Right hindlimb (tissue), 1 donor: ENCODE measurements at places on chromosomes 7 and 10.

GRCh38 chr7:90384433-90384832 lies 18.8 kb upstream of the CLDN12 start:
- no peak for DNase-seq

- no peak for DNase-seq
Observed at GRCh38 chr7:29017713-29018112, 59.6 kb upstream of the TRIL start.

DNA sequence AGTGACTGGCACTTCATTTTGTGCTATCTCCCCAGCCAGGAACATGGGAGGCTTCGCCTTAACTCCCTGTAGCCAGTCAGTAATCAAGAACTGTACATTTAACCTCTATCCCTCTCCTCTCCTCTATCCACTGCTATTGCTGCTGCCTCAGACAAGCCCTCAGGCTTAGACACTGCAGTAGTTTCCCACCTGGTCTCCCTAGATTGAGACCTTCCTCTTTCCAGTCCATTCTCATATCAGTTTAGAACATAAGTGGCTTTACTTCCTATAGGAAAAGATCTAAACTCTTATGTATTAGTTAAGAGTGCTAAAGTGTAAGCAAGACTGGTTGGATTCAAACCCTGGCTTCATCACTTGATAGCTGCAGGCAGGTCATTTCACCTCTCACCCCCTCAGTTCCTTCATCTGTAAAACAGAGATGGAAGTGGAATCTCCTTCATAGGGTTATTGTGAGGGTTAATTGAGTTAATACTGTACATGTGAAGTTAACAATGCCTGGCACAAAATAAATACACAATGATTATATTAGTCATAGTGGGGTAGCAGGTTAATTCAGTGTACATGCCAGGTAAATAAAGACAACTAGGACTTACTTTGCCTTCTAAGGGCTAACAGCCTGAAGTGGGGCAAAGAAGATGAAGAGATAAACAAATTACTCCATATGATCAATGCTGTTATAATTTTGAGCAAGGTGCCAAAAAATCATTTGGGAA lies 76.1 kb downstream of the ZNF277 start:
- DNase-seq: no peak

GRCh38 chr10:101779544-101780186 lies 3.6 kb downstream of the NPM3 start:
- peak; percentile 77 for DNase-seq

DNA sequence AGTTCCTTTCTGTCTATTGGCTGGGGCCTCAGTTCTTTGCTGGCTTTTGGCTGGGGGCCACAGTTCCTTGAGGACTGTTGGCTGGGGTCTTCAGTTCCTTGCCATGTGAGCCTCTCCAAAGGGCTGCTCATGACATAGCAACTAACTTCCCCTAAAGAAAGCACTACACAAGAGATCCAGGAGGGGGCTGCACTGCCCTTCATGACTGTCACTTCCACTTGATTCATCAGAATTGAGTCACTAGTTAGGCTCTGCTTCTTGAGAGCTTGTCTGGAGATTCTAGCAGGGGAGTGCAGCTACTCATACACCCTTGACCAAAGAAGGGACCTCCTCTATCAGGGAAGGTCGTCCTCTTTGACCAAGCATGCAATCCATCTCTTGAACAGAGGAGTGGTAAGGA lies 38.0 kb upstream of the MKX start:
- DNase-seq: no peak

- no peak for DNase-seq
Observed at GRCh38 chr7:143934526-143935325, at the start of gene OR2F2. TSS of gene OR2F2 (plus strand) at chr7:143935233. CDS start at chr7:143935233, 0 bp downstream.

GRCh38 chr7:30575910-30576309 lies 18.8 kb upstream of the GARS1 start:
- no peak for DNase-seq

DNA sequence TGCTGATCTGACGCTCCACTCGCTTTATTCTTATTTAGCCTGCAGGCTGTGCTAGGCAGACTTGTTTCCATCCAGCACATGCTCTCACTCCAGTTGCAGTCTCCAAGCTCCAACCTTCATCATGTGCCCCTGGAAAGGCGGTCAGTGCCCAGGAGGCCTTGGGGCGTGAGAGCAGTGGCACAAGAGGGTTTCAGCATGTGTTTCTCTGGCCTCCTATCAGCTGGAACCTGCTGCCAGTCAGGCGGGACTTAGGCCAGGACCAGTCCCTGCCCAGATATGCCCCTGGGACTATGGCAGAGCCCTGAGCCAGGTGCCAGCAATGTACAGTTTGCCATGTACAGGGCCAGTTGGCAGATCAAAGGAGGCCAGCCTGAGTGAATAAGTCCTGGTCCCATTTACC lies 330.2 kb upstream of the FZD1 start:
- no peak for DNase-seq

GRCh38 chr7:8762803-8763202 lies 329.4 kb downstream of the NXPH1 start:
- DNase-seq: no peak

DNA sequence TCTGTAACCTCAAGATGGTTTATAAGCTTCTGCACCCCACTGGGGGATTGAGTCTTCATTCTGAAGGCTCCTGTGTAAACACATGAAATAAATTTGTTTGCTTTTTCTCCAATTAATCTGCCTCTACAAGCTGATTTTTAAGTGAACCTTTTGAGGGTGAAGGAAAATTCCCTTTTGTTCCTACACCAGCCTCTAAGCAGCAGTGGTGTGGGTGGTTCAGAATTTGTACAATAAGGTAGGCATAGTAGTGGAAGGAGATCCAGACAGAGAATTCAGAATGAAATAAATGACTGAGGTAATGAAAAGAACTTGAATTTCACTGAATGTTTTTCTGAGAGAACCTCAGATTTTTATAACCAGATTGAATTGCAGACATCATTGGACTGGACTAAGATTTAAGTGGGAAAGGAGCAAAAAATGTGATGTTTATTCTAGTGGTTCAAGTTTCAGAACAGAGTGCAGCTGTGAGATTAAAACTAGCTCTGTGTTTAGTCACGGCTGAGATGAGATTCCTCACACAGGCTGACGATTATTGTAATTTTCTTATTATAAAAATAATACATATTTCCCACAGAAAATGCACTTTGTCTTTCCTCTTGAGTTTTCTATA lies 1162.2 kb downstream of the TYW1 start:
- DNase-seq: no peak

DNA sequence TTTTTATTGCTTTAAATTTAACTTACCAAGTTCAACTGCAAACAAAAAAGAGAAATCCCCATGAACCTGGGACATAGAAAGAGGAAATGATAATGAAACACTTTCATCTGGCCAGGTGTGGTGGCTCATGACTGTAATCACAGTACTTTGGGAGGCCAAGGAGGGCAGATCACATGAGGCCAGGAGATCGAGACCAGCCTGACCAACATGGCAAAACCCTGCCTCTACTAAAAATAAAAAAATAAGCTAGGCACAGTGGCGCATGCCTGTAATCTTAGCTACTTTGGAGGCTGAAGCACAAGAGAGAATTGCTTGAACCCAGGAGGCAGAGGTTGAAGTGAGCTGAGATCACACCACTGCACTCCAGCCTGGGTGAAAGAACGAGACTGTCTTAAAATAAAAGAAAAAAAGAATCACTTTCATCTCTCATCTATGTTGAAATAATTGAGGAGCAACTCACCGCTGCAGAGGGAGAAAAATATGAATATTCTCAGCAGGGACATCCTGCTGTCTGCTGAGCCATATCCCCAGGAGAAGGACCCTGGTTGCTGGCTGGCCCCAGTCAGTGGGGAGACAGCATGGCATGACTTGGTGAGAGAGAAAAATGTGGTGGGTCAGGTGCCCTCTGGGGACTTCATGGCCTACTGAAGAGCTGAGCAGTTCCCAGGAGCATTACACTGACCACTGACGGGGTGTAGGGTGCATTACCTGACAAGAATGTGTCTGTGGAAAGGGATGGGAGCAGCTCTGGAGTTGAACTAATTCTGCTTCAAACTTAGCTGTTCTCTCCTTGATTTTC lies 22.8 kb upstream of the TARP start:
- DNase-seq: no peak

DNA sequence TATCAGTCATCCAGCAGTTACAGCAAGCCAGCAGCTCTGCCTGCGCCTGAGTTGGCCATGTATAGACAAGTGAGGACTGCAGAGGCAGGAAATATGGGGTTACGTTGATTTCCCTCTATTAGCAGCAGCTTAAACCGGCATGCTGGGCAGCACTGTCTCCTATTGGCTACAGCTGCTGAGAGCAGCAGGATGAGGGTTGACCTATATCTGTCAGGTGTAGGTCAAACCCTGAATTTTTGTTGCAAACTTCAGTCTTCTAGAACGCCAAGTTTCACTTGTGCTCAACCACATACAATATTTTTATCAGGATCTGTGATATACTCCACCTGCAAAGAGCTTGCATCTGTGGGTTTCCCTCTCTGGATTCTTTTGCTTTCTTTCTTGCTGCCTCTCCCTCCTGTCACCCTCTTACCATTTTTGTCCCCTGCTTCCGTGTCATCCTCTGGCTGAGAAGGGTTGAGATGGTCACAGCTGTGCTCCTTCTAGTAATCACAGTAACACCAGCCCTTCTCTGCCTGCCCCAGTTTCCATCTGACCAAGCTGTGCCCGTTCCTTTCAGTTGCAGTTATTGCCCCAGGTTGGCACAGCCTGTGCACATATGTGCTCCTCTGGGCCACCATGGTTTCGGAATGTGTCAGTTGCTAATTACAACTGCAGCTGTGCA lies 23.8 kb upstream of the GLCCI1 start:
- DNase-seq: peak; percentile 22

GRCh38 chr10:65555192-65555591 lies 1370.6 kb upstream of the LRRTM3 start:
- DNase-seq: no peak

GRCh38 chr7:7249814-7250213 lies 67.5 kb downstream of the C1GALT1 start:
- no peak for DNase-seq

- DNase-seq: peak; percentile 19
Observed at GRCh38 chr7:137204246-137204645, 139.3 kb downstream of the PTN start.

- DNase-seq: no peak
Observed at GRCh38 chr10:14215641-14216040, 115.1 kb downstream of the FRMD4A start.

DNA sequence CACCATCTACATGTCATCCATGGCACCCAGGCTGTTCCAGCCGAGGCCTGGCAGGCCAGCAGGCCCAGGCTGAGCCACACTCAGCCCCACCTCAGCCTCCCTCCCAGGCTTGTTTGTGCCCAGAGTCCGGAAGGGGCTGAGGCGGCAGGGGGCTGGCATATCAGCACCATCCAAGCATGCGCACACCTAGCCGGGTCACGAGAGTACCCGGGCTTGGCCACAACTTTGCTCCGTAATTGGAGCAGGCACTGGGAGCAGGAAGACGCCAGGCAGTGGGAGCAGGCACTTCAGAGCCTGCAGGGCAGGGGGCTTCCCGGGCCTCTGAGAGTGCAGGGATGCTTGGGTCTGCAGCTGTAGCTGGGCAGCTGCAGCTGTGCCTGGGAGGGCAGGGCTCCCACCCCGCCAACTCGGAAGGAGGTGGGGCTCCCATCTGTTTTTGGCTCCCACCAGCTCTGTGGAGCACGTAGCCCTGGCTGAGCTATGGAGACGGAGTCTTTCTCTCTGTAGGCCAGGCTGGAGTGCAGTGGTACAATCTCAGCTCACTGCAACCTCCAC lies 15.2 kb upstream of the TSPAN15 start:
- DNase-seq: peak; percentile 76

DNA sequence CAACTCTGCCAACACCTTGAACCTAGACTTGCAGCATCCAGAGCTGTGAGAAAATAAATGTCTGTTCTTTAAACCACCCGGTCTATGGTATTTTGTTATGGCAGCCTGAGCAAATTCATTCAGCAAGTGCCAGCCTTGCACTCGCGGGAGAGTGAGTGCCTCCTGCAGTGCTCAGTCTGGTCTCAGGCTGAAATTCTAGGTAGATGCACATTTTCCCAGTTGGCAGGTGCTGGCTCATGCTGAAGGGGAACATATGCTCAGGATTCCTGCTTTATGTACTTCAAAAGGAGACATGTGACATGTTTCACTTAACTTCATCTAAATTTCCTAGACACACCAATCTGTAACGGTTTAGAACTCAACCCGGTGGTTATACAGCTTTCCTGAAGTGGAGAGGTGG lies 170.8 kb downstream of the MGMT start:
- DNase-seq: no peak
